ENCODE measurements at places on chromosomes 6 and 20.

GRCh38 chr20:20528861-20529260 lies 161.0 kb downstream of the INSM1 start:
- peak; percentile 40 for DNase-seq

GRCh38 chr6:70150521-70150920 lies 152.4 kb downstream of the COL9A1 start:
- no peak for DNase-seq

- DNase-seq, result peak; percentile 9
Measured at GRCh38 chr20:5797843-5798462, 47.8 kb downstream of the SHLD1 start.

GRCh38 chr20:52975029-52975732 lies 3.0 kb downstream of the TSHZ2 start:
- DNase-seq, result peak; percentile 22
